ENCODE measurements at places on chromosomes 7 and 10. TPM values are rescaled to one million over a fixed set of nuclear protein-coding genes. Genes with fewer than 3 reads are reported as not detected.

FKBP6 gene
- not detected for total RNA-seq

AKR1C2 gene
- total RNA-seq, result 25.9 TPM

DNA sequence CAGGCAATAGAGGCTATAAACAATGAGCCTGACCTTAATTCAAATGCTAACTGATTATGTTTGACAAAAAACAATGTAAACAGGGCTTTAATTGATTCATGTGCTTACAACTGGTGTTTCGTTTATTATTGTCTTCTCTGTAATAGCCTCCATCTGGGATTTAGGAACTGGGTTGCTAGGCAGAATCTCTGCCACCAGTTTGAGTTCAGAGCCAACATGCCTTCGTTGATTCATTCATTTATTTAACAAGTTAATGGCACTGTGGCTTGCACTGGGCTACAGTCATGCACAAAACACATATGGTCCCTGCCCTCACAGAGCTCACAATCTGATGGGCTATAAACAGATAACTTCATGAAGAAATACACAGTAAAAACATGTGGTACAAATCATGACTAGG, 19.6 kb upstream of the CDHR3 start:
- no peaks in the 10 kb centered on the region for H3K4me1 ChIP-seq
- no peaks in the 10 kb centered on the region for H3K27me3 ChIP-seq
- no peak for DNase-seq

DNA sequence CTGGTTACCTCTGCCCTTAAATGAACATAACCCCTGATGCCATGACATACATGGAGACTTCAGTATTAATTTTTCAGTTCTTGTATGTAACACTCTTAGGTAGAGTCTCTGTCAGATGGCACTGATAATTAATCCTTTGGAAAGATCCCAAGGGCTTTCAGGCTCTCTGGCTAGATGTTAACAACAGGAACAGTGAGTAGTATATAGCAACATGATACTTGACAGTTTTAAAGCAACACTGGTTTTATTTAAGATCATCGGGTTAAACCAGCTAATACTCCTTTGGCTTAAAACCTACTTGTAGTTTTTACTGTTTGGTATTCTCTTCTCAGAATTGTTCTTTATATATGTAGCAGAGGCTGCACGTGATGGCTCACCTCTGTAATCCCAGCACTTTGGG, 27.3 kb downstream of the AHCYL2 start:
- no peak overlapping the region for H3K4me3 ChIP-seq
- no peak for DNase-seq
- H3K27ac ChIP-seq, result no peak overlapping the region
- H3K36me3 ChIP-seq, result no peaks in the 10 kb centered on the region

WDR86 gene
- total RNA-seq, result 61.5 TPM

DYDC2 gene
- total RNA-seq, result not detected

TMEM139 gene
- total RNA-seq, result 1.4 TPM

DNA sequence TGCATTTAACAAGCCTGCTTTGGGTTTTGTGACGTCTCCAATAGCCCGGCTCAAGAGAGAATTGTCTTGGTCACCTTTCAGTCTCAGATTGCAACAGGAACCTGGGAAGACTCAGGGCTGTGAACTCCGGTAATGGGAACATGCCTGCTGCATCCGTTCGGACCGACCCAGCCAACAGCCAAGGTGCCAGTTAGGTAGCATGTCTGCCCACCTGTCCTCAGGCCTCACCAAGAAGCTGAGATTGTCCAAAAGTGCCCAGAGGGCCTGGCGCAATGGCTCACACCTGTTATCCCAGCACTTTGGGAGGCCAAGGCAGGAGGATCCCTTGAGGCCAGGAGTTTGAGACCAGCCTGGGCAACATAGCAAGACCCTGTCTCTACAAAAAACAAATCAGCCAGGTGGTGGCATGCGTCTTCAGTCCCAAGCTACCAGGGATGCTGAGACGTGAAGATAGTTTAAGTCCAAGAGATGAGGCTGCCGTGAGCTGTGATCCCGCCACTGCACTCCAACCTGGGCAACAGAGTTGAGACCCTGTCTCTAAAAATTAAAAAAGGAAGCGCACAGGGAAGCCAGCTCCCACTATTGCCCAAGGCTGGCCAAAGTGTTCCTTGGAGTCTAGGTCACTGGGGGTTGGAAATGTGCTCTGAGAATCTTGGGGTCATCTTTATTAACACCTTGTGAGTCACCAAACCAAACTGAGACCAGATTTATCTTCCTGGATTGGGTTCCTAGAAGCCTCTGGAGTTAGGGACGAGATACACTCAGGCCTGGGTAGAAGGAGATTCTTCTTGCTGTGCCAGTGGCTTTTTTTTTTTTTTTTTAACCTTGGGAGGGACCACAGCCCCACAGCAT, 26.9 kb downstream of the BAG3 start:
- H3K27me3 ChIP-seq, result no peaks in the 10 kb centered on the region
- H3K4me3 ChIP-seq, result no peak overlapping the region
- DNase-seq, result no peak
- H3K4me1 ChIP-seq, result no peaks in the 10 kb centered on the region

DNA sequence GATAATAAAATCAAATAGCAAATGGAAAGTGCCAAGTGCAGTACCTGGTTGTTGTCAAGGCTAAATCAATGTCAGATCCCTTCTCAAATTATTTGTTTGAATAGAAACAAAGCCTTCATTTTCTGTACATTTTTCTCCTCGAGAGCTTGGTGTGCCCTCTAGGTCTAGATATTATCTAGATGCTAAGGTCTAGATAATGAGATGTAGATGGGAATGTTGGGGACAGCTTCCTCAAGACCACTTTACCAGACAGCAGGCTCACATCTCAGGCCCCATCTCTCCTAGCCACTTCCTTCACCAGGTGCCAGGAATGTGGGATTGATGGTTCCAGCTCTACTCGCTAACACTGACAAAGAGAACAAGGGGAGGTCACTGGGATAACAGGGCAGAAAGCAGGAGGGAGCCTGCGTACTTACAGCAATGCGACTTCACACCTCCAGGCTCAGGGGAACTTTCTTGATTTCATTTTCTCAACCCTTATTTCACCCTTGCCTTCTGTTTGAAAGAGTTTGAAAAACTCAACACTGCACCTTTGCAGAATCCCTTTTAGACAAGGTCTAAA, 451.4 kb upstream of the VSTM2A start:
- no peak for DNase-seq
- H3K36me3 ChIP-seq, result peaks cover 3% of the 10 kb centered on the region
- no peaks in the 10 kb centered on the region for H3K27me3 ChIP-seq
- H3K4me1 ChIP-seq, result no peaks in the 10 kb centered on the region

DNA sequence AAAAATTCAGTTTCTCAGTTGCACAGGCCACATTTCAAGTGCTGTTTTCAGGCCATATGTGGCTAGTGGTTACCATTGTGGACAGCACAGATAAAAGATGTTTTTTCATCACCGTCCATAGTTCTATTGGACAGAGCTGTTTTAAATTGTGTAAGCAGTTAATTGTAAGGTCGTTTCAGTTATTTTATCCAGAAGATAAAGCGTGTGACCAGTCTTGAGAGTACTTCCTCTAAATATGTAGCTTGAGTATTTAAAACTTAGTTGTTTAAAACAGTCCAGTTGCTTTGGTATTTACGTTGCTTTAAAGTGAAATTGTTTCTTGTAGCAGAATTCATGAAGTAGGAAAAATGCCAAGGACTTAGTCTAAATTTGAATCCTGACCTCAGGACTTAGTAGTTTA, 66.9 kb downstream of the ZNRF2 start:
- no peak overlapping the region for H3K4me3 ChIP-seq
- DNase-seq, result no peak
- H3K36me3 ChIP-seq, result no peaks in the 10 kb centered on the region
- H3K27me3 ChIP-seq, result no peaks in the 10 kb centered on the region
- H3K27ac ChIP-seq, result peak overlapping the region; percentile 21

ATOH7 gene
- not detected for total RNA-seq

PRR15 gene
- 11.8 TPM for total RNA-seq

- H3K4me3 ChIP-seq, result no peak overlapping the region
- no peaks in the 10 kb centered on the region for H3K4me1 ChIP-seq
- DNase-seq, result no peak
These were observed 129.6 kb upstream of the ANKRD1 start for GRCh38 chr10:91050371-91051034.

- no peak for DNase-seq
- H3K4me3 ChIP-seq, result no peak overlapping the region
These were observed 320.7 kb downstream of the GPR37 start for GRCh38 chr7:124444696-124445480.

DNA sequence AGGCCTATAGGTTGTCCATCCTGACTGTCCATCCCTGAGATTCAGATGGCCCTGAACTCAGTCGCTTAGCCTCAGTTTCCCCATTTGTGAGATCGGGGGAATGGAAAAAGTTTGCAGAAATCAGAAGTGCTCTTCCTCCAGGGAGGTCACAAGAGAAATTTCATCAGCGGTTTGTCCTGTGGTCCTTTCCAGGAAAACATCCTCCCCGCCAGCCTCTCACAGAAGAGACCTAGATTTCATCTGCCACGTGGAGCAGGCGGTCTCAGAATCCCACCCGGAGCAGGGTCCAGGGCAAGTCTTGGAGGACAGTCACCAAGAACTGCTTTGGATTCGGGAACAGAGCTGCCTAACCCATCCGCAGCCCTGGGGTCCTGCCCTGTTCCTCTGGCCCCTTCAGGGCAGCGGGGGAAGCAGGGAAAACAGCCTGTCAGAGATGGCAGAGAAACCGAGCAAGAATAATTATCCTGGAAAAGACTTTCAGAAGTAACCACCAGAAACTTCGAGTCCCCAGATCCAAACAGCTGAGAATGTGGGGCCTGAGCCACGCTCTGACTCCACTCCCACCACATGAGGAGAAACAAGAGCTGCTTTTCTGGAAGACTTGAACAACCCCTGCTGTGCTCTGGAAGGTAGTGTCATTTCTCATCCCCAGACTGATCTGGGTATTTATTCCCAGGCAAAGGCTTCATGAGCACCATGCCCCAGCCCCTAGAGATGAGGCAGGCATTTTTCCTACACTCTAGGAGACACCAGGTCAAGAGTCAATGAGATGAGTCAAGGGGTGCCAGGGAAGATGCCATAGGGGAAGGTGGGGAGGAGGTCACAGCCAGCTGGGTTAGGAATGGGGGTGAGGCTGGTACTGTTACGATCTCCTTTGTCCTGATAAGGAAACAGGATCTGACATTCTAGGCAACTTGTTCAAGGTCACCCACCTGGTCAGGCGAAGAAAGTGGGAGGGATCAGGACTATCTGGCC, 1.1 kb upstream of the TNS3 start:
- peaks cover 8% of the 10 kb centered on the region for H3K4me1 ChIP-seq
- peak overlapping the region; percentile 68 for H3K4me3 ChIP-seq
- no peak for DNase-seq
- no peaks in the 10 kb centered on the region for H3K27me3 ChIP-seq
- H3K27ac ChIP-seq, result peak overlapping the region; percentile 68
- H3K36me3 ChIP-seq, result no peaks in the 10 kb centered on the region

- DNase-seq, result peak; percentile 52
- no peaks in the 10 kb centered on the region for H3K4me1 ChIP-seq
- peak within 1 kb of the TSS; percentile 90 for H3K27ac ChIP-seq
- H3K4me3 ChIP-seq, result peak within 1 kb of the TSS; percentile 53
- H3K27me3 ChIP-seq, result peaks cover 7% of the 10 kb centered on the region
These were observed at the start of gene CPED1 for GRCh38 chr7:120988591-120989256. TSS of gene CPED1 (plus strand) at chr7:120988711. CDS start at chr7:120989622, 911 bp downstream.

- no peak for DNase-seq
- H3K4me3 ChIP-seq, result no peak overlapping the region
- H3K4me1 ChIP-seq, result no peaks in the 10 kb centered on the region
- no peaks in the 10 kb centered on the region for H3K36me3 ChIP-seq
- H3K27ac ChIP-seq, result no peak overlapping the region
These were observed 548.2 kb upstream of the PFKP start for GRCh38 chr10:2519139-2519538.
